Stimulated activated CD8-positive, alpha-beta memory T cell treated with anti-CD3 and anti-CD28 coated beads, Interleukin-7, amount 100 ng/mL, for 1 hour (primary cell): ENCODE measurements at places on chromosomes 1 and 21.

DNA sequence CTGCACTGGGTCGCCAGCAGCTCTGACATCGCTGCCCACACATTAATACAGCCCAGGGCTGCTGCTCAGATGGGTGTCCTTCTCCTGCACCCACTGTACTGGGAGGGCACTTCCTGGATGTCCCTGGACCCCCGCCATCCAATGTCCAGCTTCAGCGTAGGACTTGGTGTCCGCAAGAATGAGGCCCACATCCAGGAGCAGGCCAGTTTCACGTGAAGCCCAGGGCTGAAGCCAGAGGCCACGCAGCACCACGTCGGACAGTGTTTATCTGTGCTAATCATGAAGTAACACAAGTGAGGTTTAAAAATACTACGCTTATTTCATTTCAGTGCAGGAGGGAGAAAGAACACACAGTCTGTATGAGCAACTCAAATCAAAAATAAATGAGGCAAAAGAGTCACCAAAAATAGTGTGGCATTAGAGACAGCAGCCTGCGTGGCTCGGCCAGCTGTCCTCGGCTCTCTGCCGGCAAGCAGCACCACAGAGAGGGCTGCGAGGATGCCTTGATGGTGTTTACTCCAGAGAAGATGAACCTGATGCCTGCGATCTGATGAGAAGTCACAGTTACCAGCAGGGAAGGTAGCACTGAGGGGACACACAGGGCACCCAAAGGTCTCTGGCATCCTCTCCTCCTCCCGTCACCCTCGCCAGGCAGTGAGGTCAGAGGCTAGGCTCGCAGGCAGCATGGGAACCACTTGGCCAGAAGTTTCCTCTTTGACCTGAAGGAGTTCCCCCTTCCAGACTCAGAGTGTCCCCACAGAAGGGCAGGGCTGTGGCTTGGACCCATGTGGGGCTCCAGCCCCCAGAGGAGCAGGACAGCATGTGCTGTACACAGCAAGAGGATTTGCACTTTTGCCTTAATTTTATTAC lies 22.1 kb upstream of the NPHP4 start:
- no peak for DNase-seq

- DNase-seq = no peak
Measured at GRCh38 chr1:182608845-182609610, 4.8 kb upstream of the RGS16 start.

DNA sequence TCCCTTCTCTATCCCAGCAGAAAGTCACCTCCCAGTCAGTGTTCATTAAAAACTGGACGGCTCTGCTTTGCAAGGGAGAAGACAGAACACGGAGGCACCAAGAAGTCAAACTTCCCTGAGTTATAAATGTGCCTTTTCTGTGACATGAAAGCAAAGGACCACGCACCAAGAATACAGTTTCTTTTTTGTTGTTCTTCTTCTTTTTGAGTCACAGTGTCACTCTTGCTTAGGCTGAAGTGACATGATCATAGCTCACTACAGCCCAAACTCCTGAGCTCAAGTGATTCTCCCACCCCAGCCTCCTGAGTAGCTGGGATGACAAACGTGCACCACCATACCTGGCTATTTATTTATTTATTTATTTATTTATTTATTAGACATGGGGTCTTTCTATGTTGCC lies 22.7 kb downstream of the GLUL start:
- no peak for DNase-seq

GRCh38 chr1:18721041-18721440 lies 90.4 kb downstream of the PAX7 start:
- no peak for DNase-seq
